ENCODE measurements at places on chromosomes 3 and 15. TPM values are rescaled to one million over a fixed set of nuclear protein-coding genes. Genes with fewer than 3 reads are reported as not detected.

- DNase-seq = no peak
Measured at GRCh38 chr3:106710596-106710995, 666.6 kb upstream of the CCDC54 start.

- no peak for DNase-seq
Measured at GRCh38 chr3:58464866-58465265, 27.0 kb upstream of the KCTD6 start.

- no peak for DNase-seq
Measured at GRCh38 chr15:63858448-63858847, 24.7 kb upstream of the HERC1 start.

- no peak for DNase-seq
Measured at GRCh38 chr15:57551715-57552677, 39.7 kb upstream of the MYZAP start.

The GOLGA8O gene
- total RNA-seq = not detected

- no peak for DNase-seq
Measured at GRCh38 chr3:128296469-128297251, 143.4 kb downstream of the EEFSEC start.

DNA sequence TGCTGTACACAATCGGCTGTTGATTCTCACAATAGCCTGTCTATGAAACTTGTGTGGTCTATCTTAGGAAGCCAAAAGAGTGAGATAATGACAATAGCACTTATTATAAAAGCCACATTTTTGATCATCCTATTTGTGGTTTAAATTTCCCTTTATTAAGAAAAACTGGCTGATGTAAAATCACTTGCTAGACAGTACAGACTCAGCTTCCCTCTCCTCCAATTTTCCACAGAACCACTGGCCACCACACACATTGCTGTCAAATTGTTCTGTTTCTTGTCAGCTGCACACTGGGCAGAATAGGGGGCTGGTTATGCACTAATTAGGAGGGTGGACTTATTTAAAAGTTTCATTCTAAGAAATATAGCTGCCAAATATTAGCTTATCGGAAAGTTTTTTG lies 425.9 kb downstream of the EPHA3 start:
- DNase-seq = no peak

- DNase-seq = no peak
Measured at GRCh38 chr3:81592101-81592500, 169.3 kb downstream of the GBE1 start.

GRCh38 chr15:91632981-91633380 lies 220.5 kb upstream of the SLCO3A1 start:
- DNase-seq = no peak

GRCh38 chr3:2477620-2478019 lies 379.0 kb downstream of the CNTN4 start:
- DNase-seq = no peak

The C3orf20 gene
- total RNA-seq = not detected

DNA sequence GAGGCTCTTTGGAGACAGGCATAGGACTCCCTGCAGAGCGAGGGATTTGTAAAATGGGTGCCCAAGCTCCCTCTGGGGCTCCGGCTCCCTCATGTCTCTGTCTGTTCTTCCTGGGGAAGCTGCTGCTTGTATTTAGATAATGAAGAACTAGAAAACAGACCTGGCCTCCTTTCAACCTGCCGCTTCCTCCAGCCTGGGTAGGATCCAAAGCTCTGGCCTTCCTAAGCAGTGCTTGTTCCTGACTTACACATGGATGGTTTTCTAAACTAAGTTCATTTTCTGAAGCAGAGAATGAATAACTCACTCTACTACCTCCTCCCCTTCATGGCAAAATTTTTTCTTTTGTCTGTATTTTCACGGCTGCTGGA lies 36.9 kb upstream of the MYZAP start:
- DNase-seq = no peak

DNA sequence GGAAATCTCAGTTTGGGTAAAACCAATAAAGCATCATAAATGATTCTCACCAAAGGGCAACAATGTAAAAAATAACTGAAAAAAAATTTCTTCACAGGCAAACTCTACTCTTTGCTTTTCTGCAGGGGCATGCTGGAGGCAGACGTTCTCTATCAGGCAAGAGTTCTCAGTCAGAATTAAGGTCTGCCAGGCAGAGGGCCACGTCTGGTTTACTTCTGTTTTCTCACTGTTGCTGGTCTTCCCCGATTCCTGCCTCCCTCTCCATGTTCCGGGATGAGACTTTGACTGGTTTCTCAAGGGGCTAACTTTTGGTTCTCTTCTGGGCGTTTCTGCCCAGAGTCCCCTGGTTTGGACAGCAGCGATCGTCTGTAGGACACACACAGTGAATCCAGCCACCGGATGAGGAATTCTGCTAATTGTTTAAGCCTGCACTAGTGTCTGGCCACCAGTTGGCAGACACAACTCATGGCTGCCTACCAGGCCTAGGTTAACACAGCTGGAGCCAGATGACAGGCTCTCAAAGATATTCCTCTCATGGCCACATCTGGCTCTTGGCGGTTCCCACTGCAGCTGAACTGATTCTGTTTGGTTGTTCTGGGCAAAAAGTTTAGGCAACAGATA lies 273.1 kb downstream of the FOXP1 start:
- no peak for DNase-seq

- no peak for DNase-seq
Measured at GRCh38 chr15:40776537-40777141, 6.9 kb downstream of the C15orf62 start.

All from neural crest cell (in vitro differentiated cells).